ENCODE measurements at places on chromosomes 5 and 9. TPM values are rescaled to one million over a fixed set of nuclear protein-coding genes. Genes with fewer than 3 reads are reported as not detected.

MEGF10 gene
- 45.1 TPM for total RNA-seq

MYMK gene
- not detected for total RNA-seq

FYB1 gene
- total RNA-seq: 15.8 TPM

GARIN3 gene
- total RNA-seq: not detected

- H3K27ac ChIP-seq: no peak overlapping the region
- H3K4me3 ChIP-seq: no peak overlapping the region
- no peak for DNase-seq
- H3K36me3 ChIP-seq: no peaks in the 10 kb centered on the region
Observed at GRCh38 chr9:89410641-89411350, 87.1 kb downstream of the SEMA4D start.

GRCh38 chr5:3715062-3715461 lies 119.4 kb downstream of the IRX1 start:
- H3K4me1 ChIP-seq: no peaks in the 10 kb centered on the region
- DNase-seq: no peak
- H3K4me3 ChIP-seq: no peak overlapping the region

GRCh38 chr5:73587923-73588322 lies 22.4 kb downstream of the UTP15 start:
- H3K4me3 ChIP-seq: no peak overlapping the region
- no peak overlapping the region for H3K27ac ChIP-seq
- no peaks in the 10 kb centered on the region for H3K36me3 ChIP-seq

Data from adrenal gland (tissue), 19 donors.